ENCODE measurements at places on chromosomes 1 and 21.

DNA sequence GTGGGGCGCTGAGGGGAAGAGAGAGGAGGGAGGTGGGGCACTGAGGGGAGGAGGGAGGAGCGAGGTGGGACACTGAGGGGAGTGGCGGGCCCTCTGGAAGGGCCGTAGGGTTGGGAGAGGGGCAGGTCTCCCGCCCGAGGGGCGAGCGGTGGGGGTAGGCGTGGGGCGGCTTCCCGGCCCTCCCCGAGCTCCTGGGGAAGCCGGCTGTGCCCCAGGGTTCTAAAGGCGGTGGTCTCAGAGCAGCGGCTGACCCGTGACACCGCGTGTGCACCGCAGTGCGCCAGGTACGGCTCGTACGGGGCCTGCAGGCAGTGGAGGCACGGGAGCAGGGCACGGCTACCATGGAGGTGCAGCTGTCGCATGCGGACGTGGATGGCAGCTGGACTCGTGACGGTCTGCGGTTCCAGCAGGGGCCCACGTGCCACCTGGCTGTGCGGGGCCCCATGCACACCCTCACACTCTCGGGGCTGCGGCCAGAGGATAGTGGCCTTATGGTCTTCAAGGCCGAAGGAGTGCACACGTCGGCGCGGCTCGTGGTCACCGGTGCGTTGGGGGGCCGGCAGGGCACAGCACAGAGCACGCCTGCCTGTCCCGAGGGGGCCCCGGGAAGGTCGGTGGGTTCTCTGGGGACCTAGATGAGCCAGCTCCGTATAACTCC is 68.5 kb downstream of the OBSCN start:
- no peak for DNase-seq

DNA sequence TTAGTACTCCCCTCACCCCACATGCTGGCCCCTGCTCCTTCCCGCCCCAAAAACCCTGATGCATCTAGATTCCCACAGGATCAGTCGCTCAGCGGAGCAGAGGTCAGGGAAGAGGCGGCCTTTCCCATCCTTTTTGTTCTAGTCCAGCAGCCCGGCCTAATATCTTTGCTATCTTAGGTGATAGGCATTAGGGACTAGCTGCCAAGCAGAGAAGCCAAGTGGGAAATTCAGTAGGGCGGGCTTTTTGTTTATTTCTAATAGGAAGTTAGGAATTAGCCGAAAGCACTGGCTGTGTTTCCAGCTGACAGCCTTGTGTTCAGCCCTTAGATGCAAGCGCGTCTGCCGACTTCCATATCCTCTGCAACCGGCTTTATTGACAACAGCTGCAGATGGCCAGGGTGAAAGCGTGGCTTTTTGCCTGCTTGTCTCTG is 59.0 kb upstream of the BCAR3 start:
- no peak for DNase-seq

- no peak for DNase-seq
Observed at GRCh38 chr21:43974791-43975468, 37.2 kb upstream of the TRAPPC10 start.

DNA sequence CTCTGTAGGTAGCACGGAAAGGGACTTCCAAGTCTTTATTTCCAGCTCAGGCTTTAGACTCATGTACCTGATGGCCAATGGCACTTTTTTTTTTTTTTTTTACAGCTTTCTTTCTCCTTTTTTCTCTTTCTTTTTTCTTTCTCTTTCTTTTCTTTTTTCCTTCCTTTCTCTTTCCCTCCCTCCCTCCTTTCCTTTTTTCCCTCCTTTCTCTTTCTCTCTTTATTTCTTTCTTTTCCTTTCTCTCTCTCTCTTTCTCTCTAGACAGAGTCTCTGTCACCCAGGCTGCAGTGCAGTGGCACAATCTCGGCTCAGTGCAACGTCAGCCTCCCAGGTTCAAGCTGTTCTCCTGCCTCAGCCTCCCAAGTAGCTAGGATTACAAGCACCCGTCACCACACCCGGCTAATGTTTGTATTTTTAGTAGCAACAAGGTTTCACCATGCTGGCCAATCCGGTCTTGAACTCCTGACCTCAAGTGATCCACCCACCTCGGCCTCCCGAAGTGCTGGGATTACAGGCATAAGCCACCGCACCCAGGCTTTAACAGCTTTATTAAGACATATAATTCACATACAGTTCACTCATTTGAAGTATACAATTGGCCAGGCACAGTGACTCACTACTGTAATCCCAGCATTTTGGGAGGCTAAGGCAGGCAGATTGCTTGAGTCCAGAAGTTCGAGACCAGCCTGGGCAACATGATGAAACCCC is 5.1 kb upstream of the DCAF8 start:
- DNase-seq: no peak

DNA sequence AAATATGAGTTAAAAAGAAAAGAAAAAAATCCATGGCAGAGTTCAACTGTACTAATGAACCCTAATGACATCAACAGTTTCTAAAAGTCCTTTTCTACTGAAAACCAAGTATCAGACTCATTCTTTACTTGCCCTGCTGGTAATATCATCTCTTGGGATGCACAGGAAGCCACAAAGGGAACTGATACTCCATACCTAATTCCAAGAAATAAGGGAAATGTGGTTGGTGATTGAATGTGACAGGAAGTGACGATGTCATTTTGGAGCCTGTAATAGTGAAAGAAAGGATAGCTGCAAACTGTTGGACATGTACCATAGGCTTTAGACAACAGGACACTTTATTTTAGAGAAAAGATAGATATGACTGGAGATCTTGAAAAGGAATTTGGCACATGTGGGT is 98.7 kb upstream of the VAV3 start:
- no peak for DNase-seq

GRCh38 chr1:112818990-112819689 is 104.0 kb upstream of the PPM1J start:
- DNase-seq: no peak

DNA sequence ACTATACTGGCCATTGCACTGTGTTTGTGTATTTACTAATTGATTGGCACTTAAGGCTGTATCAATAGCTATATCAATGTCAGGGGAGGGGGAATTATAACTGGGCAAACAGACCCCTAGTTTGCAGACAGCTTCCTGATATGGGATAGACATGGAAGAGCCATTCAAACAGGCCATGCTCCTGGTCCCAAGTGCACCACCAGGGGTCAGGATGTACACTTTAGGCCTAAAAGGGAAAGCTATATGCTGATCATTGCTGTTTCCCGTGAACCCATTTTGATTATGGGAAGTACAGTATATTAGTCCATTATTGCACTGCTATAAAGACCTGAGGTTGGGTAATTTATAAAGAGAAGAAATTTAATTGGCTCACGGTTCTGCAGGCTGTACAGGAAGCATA is 124.9 kb upstream of the BACE2 start:
- DNase-seq: no peak

- no peak for DNase-seq
Observed at GRCh38 chr1:233965856-233966255, 61.4 kb downstream of the SLC35F3 start.

GRCh38 chr1:100130552-100131077 is 2.1 kb downstream of the SASS6 start:
- DNase-seq: no peak

GRCh38 chr1:158147401-158147800 is 33.3 kb upstream of the CD1D start:
- no peak for DNase-seq

GRCh38 chr1:163357378-163357777 is 35.6 kb downstream of the NUF2 start:
- DNase-seq: no peak

- DNase-seq: no peak
Observed at GRCh38 chr1:154607106-154607608, 829 bp downstream of the ADAR start.

DNA sequence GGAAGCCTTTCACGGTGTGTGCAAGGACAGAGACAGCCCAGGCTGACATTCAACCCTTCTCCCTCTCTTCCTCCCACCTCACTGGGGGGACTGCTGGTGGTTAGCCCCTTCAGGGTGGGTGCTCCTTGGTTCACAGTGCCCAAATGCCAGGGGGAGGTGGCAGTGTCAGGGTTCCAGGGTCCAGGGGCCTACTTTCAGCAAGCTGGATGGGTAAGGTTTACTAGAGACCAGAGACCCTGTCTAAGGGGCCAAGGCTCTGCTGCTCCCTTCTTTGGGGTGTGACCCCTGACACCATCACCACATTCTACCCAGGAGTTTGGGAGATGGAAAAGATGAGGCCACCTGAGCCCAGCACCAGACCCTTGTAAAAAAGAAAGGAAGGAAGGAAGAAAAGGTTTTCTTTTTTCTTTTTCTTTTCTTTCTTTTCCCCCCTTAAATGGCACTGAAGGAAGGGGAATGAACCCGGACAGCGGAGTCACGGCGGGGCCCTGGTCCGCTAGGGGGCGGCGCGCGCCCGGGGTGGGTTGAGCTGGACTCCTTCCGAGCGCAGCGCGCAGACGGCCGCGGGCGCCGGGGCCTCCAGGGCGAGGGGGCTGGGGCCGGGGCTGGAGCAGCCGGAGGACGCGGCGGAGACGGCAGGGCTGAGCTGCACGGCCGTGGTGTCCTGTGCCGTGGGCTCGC is 18.8 kb downstream of the KNCN start:
- DNase-seq: no peak

DNA sequence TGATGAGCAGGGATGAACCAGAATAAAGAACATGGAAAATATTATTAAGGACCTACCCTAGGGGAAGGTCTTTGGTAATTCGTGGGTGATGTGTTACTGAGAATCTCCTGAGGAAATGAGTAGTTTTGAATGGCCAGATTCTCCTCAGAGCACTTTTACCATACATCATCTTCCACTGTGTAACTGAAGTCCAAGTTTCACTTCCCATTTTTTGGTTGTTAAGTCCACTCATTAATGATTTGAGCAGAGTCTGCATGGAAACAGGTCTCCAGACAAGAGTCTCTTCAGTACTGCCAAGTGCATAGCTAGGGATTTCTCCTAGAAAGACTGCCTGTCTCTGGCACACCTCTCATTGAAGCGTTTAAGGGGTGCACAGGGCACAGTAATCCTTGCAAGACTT is 48.7 kb upstream of the PCP4 start:
- DNase-seq: no peak

GRCh38 chr1:69671363-69672010 is 103.8 kb downstream of the LRRC7 start:
- DNase-seq: no peak

GRCh38 chr1:158199849-158200248 is 19.2 kb downstream of the CD1D start:
- no peak for DNase-seq

All from NCI-H1417 treated with DMSO at 0.1 percent for 48 hours (cell line).